Activated T-helper 1 cell treated with anti-CD3 and anti-CD28 coated beads, Interleukin-2, amount 50 U/mL, for 16 hours (primary cell): ENCODE measurements at places on chromosomes 7 and 10.

DNA sequence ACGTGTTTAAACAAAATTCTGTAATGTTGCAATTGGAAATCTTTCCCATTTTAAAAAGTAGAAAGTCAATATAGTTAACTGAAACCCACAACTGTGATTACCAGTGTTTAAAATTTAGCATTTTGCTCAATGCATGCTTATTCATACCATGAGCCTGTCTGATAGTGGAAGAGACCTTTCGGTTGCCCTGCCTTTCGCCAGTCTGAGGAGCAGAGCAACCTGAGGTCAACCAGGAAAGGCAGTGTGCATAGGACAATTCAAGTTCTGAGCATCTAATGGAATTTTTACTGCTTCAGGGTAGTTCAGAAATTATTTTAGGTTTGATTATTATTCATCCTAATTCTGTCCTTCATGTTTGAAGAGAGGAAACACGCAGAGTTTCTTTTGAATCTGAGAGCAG lies 100.8 kb downstream of the CUBN start:
- no peak for DNase-seq

DNA sequence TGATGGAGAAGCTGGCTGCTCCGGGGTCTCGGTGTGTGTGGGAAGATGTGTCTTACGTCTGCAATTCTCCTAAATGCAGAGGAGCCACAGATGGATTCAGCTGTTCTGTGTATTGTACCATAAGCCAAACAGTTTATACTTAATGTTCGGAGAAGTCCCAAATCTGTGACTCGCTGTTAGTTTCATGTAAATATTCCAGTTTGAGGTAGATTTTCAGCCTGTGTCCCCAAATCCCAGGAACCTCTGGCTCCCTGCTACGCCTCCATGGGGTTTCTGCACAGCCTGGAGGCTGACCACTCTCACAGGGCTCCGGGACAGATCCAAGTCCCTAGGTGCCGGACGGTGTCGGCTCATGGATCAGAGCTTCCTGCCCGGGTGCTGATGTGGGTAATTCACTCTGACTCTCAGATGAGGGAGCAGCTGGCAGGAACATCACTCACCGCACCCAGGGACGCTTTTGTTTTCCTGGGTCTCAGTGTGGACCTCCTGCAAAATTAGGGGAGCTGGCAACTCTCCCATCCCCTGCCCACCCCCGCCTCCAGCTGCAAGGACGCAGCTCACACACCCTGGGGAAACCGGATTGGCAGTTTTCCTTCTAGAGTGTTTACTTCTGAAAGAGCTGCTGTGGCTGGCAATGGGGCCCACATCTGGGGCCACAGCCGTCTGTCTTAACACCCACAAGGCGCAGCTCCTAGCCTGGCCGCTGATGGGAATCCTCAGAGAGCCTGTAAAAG lies 421.1 kb upstream of the FOXK1 start:
- no peak for DNase-seq

DNA sequence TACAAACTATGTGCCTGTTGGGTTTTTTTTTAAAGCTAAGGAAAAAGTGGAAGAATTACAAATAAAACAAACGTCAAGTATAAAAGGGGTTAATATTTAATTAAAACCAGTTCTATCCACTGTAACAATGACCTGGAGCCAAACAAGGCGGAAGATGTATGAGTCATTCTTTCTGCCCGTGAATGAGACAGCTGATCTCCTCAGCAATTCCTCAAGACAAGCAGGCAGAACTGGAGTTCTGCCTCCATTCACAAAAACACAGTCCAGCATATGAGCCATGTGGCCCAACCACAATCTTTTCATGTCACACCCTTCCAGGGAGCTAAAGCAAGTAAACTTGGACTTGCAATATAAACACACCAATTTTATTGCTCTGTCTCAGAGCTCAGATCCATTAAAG lies 8.4 kb downstream of the ETV1 start:
- DNase-seq = no peak

GRCh38 chr10:56836659-56837058 lies 475.6 kb upstream of the ZWINT start:
- no peak for DNase-seq

- DNase-seq = no peak
Measured at GRCh38 chr7:105098863-105099515, 85.0 kb downstream of the KMT2E start.

DNA sequence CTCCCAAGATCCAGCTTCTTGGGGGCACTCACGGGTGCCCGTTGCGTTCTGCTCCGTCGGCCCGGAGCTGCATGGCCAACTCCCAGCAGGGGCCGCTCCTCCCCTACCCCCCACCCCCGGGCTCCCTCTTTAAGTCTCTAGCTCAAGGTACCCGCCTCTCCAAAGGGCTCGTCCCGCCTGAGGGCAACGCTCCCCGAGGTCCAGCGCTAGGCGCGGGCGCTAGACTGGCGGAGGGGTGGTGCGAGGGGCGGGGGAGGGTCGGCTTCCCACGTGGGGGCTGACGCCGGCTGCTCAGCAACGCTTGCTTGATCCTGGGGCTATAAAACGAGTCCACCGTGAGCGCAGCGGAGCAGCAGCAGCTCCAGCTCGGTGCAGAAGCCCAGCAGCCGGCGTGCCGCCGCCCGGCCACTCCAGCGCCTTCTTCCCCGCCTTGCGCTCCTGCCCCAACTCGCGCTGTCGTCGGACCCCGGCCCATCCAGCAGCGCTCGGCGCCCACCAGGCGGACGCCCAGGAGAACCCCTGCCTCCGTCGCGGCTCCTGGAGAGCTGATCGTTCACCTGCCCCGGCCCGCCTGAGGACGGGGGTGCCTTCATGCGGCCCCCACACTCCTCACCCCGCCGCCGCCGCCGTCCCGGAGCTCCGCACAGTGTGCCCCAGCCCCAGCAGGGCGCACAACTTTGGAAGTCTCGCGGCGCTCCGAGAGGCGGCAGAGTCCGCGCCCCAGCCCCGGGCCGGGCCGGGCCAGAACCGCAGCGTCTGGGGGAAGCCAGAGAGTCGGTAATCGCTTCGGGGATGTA lies at the start of gene ADRA2A:
TSS of gene ADRA2A (plus strand) at position 348 of the 797 bp plus-strand sequence. CDS start 968 bp downstream, outside the sequence.
- no peak for DNase-seq

GRCh38 chr7:150923196-150923595 lies 54.9 kb downstream of the KCNH2 start:
- DNase-seq = no peak

GRCh38 chr7:24851786-24852185 lies 94.5 kb upstream of the GSDME start:
- no peak for DNase-seq

GRCh38 chr7:26726051-26726450 lies 138.3 kb downstream of the SKAP2 start:
- DNase-seq = no peak

GRCh38 chr10:16843252-16843870 lies 26.1 kb upstream of the RSU1 start:
- DNase-seq = no peak

DNA sequence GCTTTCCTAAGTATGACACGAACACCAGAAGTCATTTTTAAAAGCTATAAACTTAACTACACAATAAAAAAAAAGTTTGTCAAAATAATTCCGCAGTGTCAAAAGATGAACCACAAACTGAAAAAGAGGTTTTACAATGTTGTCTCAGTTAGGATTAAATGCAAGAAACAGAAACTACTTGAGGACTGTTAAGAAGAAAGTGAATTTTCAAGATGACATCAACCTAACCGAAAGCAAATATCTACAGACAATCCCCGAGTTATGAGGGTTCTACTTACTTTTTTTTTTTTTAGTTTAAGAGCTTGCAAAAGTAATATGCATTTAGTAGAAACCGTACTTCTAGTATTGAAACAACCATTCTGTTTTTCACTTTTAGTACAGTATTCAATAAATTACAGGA lies 62.3 kb downstream of the TFPI2 start:
- DNase-seq = no peak

DNA sequence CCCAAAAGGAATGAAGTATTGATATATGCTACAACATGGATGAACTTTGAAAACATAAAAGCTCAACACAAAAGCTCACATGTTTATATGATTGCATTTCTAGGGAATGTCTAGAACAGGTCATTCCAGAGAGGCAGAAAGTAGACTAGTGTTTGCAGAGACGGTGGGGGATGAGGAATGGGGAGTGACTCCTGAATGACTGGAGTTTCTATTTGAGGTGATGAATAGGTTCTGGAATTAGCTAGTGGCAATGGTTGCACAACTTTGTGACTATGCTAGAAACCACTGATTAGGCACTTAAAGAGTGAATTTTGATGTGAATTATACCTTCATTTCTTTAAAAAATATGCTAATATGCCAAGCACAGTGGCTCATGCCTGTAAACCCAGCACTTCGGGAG lies 6.9 kb downstream of the KPNA7 start:
- DNase-seq = no peak

DNA sequence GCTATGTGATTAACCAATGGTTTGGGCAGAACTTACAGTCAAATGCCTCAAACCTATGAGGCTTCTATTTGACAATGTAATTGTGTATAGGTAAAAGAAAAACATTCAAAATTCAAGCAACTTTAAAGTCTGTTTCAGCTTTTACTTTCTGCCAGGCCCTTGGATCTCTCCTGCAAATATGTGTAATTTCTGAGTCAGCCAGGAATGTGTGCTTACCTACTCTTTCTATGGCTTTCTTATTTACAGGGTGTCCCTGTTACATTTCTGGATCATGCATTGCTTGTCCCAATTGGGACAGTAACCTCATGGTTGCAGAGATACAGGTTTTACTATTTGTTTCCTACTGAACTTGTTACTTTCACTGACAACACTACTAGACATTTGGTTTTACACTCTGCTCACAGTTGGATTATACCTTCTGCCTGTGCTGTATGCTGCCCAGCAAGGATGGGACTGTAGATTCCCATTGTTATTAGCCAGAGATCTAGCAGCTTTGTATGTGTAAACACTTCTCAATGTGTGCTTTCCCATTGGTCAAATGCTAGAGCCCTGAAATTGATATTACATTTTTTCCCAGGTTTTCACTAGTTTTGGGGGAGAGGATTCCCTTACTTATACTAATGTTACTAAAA lies 355.3 kb downstream of the ARL4A start:
- no peak for DNase-seq

- no peak for DNase-seq
Measured at GRCh38 chr7:116740755-116741462, 68.9 kb downstream of the MET start.

- DNase-seq = no peak
Measured at GRCh38 chr10:72948762-72949161, 5.8 kb downstream of the PLA2G12B start.

GRCh38 chr7:2637505-2638223 lies 5.9 kb downstream of the TTYH3 start:
- no peak for DNase-seq

DNA sequence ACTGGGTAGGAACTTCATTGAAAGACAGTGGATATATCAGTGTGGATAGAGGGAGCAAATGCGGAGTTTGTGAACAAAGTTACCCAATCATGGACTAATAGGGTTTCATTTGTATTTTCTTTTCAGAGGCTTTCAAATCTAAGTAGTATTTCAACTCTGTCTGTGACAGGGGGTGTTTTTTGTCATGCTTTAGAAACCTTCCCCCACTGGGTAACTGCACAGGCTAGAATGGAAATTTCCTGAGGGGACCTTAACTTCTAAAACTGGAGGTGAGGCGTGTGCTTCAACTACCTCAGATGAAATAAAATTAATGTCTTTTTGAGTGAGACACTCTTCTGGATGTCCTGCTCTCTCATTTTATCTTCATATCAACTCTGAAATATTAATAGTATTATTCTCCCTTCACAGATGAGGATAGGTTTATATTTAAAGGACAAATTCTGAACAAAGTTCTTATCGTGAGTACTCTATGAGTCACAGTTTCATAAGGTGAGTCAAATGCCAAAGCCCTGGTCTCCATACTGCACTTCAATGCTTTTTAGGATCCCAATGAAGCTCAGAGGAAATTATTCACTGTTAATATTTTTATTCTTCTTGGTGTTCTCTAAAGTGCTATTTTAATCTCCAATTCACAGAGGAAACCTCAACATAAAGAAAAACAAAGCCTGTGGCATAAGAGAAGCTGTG lies 770.6 kb downstream of the CCSER2 start:
- DNase-seq = no peak

- no peak for DNase-seq
Measured at GRCh38 chr10:30034433-30035137, 24.8 kb downstream of the JCAD start.

DNA sequence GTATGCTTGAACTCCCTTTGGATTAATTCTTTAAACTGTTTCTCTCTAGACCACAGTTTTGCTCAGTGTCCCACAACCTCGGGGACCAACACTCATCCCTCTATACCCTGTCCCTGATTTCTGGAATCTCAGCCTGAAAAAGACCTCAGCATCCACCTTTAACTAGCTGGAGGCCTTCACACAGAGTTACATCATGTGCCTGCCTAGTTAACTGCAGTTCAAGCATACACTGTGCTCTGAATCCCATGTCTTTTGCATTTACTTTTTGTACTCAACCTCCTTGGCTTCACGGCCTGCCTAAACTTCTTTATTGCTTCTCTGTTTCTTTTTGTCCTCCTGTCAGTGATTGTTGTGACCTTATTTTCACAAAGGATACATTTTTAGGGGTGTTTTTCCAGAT lies 66.7 kb downstream of the PRKG1 start:
- no peak for DNase-seq

DNA sequence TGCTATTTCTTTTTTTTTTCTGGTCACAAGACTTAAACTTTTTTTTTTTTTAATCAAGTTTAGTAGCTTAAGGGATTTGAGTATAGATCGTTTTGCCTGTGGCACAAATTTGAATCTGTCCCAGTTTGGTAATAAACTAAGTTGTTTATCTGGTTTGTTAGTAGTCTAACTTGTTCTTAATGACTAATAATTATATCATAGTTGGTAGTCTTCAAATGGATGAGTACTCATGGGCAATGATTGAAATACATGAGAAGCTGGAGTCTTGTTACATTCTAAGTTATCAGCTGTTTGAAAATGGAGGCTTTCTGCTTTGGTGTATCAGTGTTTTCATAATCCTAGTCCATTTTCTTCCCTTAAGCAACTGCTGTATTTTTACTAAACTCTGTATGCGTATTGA lies 12.3 kb downstream of the BTAF1 start:
- DNase-seq = no peak

DNA sequence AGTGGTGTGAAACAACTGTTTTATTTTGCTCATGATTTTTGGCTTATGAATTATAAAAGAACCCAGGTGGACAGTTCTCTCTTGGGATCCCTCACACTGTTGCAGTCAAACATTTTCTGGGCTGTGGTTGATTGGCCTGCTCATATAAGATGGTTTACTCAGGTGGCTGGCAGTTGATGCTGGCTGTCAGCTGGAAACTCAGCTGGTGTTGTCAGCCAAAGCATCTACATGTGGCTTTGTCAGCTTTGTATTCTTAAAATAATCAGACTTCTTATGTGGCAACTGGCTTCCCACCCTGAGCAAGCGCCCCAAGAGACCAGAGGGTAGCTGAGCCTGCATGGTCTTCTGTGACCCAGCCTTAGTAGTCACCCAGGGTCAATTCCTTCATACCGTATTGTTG lies 534.7 kb downstream of the NRG3 start:
- DNase-seq = no peak

GRCh38 chr7:66452165-66452564 lies 176.5 kb upstream of the KCTD7 start:
- DNase-seq = no peak
